Gastroesophageal sphincter (tissue), 4 donors: ENCODE measurements at places on chromosomes 3 and 15. TPM values are rescaled to one million over a fixed set of nuclear protein-coding genes. Genes with fewer than 3 reads are reported as not detected.

- ATAC-seq, result no peak
Measured at GRCh38 chr3:40477666-40478065, 744 bp downstream of the ZNF619 start.

GRCh38 chr3:67569324-67569723 lies 85.1 kb downstream of the SUCLG2 start:
- no peak for ATAC-seq

GRCh38 chr15:62866366-62866765 lies 176.2 kb upstream of the TPM1 start:
- ATAC-seq, result no peak

- no peak for ATAC-seq
Measured at GRCh38 chr15:92621972-92622533, 33.5 kb downstream of the FAM174B start.

DNA sequence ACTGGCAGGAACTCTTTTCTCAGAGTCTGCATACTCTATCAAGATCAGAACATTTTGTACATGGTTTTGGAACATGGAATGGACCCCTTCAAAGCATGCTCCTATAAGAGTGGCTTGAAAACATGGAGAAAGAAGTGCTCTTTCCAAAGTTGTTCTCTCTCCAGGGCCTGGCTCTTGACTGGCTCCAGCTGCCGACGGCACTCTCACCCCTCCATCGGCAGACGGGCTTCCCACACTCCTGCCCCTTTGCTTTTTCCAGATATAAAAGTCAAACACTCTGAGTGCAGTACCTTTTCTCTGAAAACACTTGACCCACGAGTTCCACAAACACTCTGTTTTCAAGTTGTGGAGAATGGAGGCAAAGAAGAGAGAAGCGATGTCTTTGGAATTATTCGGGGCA lies 72.5 kb upstream of the ONECUT1 start:
- no peak for ATAC-seq

The RTP4 gene
- 3.0 TPM for total RNA-seq

- ATAC-seq, result peak; percentile 98
Measured at GRCh38 chr3:150546226-150547044, at the start of the genes EIF2A and SERP1. EIF2A (plus strand) TSS chr3:150546787; CDS start chr3:150546803, 16 bp downstream. SERP1 (minus strand) TSS chr3:150546496; CDS start chr3:150546135, 361 bp downstream.

GRCh38 chr3:104447681-104448080 lies 919.0 kb upstream of the ALCAM start:
- no peak for ATAC-seq

The UROC1 gene
- total RNA-seq, result not detected

- ATAC-seq, result no peak
Measured at GRCh38 chr15:73647259-73648013, 14.2 kb upstream of the NPTN start.

DNA sequence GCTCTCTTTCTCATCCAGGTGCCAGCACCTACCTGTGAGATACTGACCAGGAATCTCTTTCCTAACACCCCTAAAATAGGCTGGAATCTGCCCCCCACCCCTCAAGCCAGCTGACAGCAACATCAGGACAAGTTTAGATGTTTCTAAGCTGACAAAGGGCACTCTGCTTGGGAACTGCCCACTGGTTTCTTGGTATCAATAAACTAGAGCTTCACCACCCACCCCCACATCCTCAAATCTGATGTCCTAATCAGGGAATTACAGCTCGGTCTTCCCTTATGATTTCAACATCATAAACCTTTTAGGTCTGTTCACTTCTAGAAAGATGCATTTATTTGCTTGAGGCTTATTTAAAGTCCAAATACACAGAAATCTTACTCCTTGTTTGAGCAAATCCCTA lies 34.7 kb downstream of the CEP19 start:
- no peak for ATAC-seq

DNA sequence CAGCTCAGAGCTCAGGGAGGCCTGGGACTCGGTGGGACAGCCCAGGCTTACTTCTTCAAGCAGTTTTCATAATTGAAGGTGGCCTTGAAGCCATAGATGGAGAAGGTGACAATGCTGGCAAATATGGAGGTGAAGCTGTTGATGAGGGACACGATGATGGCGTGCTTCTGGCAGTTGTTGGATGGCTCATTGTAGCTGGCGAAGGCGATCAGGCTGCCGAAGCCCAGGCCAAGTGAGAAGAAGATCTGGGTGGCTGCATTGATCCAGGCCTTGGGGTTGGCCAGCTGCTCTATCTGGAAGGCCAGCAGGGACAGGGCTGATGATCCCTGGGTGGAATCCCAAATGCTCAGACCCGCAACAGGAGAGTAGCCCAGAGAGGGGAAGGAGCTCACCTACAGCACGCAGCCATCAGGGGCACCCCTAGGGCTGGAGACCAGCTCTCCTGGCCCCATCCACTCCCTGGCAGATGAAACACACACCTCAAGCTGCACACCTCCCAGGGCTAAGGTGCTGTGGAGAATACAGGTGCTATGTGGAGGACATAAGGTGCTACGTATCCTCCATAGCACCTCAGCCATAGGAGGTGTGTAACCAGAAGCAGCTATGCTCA lies 25.1 kb downstream of the SLC6A20 start:
- ATAC-seq, result no peak

The STOML1 gene
- 8.1 TPM for total RNA-seq

The AADACL2 gene
- total RNA-seq, result not detected

- no peak for ATAC-seq
Measured at GRCh38 chr15:38174691-38175090, 77.9 kb upstream of the SPRED1 start.

The TGM5 gene
- total RNA-seq, result 0.31 TPM

- no peak for ATAC-seq
Measured at GRCh38 chr15:91603384-91604080, 250.0 kb upstream of the SLCO3A1 start.
